ENCODE measurements at places on chromosomes 6 and 20. TPM values are rescaled to one million over a fixed set of nuclear protein-coding genes. Genes with fewer than 3 reads are reported as not detected.

DNA sequence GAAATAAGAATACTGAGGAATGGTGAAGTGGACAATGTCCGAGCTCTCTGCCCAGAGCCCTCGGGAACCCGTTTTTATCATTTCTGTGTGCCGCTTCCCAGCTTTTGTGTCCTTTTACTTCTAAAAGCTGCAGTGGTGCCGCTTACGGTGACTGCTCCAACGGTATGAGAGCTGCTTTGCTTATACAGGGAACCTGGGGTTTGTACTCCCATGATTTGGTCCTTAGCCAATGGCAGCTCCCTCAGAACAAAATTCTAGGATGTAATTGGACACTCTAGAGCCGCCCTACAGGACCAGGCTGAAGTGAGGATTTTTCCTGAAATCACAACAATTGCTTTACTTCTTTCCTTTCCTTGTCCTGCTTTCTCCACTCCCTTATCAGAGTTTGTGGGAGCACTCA, 24.2 kb upstream of the PCSK2 start:
- DNase-seq = no peak

- no peak for DNase-seq
Measured at GRCh38 chr20:24411003-24411833, 58.2 kb upstream of the SYNDIG1 start.

DNA sequence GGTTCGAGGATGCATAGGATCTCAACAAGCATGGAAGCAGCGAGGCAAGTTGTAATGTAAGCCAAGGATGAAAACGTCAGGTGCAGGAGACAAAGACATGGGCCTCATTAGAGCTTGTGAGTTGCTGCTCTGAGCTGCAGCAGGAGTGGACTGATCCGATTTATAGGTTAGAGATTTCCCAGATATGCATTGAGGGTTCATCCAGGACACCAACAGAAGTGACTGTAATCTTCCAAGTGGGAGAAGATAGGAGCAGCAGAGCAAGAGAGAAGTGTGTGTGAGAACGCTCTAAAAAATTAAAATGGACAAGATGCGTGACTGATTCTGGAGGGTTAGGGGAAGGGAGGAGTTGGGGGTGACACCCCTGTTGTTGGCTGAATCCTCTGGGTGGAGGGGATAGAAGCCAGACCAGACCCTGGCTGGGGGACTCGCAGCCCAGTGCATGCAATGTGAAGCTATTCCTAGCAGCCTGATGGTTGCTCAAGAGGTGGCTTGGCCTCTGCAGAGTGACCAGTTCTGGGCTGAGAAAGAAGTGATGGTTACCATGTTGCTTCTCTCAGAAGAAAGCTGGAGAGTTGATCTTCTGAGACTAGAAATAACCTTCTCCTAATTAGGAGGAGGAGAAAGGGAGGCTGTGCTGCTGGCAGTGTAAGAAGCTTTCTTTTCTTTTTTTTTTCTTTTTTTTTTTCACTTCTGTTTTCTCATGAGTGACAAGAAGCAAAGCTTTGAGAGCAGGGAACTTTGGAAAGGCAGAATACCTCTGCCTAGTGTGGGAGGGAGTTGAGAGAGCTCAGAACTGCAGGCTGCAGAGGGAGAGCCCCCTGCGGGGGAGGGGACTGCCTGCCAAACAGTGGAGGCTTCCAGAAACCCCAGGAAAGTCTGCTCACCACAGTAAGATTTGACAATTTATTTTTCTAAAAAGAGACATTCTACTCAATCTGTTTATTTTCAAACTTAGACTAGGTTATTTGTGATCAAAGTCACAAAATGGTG, 116.9 kb downstream of the SLX4IP start:
- DNase-seq = no peak

GRCh38 chr6:143293523-143293922, 157.0 kb downstream of the ADAT2 start:
- DNase-seq = no peak

GRCh38 chr6:170344631-170345576, 38.3 kb downstream of the FAM120B start:
- DNase-seq = no peak

GRCh38 chr20:4076033-4076432, 60.7 kb upstream of the RNF24 start:
- DNase-seq = no peak

GRCh38 chr20:20366876-20367574, 879 bp upstream of the INSM1 start:
- no peak for DNase-seq

The ARFGEF3 gene
- total RNA-seq = 6.1 TPM

The MAK gene
- 0.14 TPM for total RNA-seq

The SOX18 gene
- 0.34 TPM for total RNA-seq

The LGSN gene
- total RNA-seq = not detected
